ENCODE measurements at places on chromosomes 2 and 18.
A peak's percentile ranks its signal among the peaks of the same experiment; 100 is the strongest.

GRCh38 chr2:165757906-165758675 lies 36.0 kb downstream of the GALNT3 start:
- no peak for DNase-seq

DNA sequence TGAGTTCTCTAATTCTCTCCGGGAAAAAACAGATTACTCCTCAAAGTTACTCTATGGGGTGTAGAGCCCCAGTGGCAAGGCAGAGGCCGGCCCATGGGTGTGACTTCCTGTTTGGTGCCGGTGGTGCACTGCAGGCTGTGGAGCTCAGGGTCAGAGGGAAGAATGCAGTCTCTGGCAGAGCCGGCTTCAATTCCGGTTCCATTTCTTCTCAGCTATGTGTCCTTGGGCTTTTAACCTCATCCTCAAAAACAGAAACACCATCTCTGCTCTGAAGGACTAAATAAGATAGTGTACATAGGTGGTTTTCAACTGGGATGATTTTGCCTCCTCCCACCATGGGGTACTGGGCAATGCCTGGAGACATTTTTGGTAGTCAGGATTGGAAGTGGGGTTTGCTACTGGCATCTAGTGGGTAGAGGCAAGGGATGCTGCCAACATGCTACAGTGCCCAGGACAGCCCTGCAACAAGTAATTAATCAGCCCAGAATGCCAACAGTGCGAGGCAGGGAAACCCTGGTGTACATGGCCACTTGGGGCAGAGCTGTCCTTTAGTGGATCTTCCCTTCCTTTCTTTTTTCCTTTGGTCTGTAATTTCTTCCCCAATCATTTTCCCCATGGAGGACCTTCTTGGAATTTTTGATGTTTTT lies 81.2 kb downstream of the INSIG2 start:
- no peak for DNase-seq

GRCh38 chr2:12047761-12048160 lies 301.3 kb downstream of the LPIN1 start:
- DNase-seq, result no peak

- no peak for DNase-seq
Observed at GRCh38 chr2:26174691-26175465, 2.0 kb downstream of the GAREM2 start.

GRCh38 chr2:3177891-3178577 lies 199.6 kb downstream of the EIPR1 start:
- no peak for DNase-seq

DNA sequence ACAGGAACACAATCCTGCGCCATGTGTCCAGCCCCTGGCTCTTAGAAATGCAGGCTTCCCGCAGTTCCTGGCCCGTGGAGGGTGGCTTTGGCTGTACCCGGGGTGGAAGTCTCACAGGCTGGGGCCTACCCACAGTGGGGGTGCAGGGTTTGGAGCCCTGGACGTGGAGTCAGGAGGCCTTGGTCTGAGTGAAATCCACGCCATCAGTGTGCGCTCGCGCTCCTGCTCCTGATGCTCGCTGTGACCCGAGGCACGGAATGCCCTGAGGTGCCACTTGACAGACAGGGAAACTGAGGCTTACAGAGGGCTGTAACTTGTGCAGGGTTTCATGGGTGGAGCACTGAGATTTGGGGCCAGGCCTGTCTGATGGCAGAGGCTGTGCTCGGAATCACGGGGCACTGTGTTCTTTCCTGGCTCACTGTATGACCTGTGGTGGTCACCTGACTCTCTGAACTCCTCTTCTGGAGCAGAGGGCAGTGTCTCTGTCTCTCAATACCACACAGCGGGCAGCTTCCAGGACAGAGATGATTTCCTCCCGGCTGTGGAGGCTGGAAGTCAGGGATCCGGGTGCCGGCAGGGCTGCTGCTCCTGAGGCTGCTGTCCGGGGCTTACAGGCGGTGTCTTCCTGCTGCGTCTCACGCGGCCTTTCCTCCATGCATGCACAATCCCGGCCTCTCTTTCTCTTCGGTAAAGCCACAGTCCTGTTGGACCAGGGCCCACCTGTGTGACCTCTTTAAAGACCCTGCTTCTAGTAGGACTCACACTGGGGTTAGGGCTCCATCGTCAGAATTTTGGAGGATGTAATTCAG lies 25.9 kb upstream of the ALLC start:
- DNase-seq, result no peak

DNA sequence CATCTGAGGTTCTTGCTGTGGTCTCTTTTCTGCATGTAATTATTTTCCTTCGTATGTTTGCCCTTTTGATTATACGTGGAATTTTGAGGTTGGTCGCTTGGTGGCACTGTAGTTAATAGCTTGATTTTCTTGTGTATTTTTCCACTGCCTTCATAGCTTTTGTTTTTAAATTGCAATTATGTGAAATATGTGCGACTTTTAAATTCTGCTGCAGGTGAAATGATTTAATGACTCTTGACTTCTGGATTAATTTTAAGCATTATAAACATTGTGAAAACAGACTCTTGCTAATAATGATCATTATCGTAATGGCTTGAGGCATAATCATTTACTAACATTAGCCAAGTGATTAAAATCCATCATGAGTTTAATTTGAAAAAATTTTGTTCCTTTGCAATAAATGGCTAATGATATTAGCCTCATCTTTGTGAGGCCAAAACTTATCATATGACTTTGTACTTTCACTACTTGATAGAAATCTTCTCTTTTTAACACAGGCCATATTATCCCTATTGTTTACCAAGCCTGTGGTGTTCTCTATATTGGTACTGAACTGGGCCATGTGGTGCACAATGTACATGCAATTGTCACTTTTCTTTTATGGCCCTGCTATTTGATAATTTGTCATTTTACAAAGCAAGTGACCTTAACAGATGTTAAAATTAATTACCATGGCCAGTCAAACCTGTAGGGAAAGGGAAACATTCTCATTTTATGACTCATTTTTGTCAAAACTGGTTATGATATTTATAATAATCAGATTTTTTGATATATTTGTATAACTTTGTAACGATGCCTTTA lies 62.8 kb upstream of the NEUROD1 start:
- DNase-seq, result peak; percentile 45

GRCh38 chr2:11532416-11533055 lies 1.3 kb upstream of the GREB1 start:
- DNase-seq, result no peak

DNA sequence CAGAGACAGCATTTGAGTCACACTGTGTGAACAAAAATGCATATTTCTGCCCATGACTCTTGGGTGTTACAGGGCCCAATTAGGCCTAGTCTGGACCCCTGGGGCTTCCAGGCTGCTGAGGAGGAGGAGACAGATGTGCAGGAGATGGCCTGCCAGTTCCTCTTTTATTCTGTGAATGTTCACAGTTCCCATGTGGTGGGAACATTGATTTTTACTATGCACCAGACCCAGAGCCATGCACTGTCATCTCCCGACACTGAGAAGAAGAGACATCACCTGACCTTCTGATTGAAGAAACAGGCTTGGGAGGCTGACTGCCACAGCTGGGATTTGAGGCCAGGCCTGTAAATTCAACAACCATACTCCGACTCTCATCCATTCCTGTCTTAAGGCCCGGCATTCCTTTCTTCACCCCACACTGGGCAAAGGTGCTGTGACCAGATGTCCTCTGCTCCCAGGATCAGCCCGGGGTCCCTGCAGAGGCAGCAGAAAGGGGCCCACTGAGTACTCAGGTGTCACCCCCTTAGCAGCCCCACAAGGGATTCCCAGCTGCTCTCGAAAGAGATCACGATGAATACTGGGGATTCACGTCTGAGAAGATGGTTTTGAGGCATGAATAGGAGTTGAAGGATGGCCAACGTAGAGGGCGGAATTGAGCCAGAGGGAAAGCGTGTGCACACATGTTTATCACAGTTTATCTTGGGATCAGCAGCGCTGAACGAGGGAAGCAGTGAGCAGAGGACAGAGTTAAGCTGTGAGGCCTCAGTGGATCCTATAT lies 3.6 kb upstream of the TFCP2L1 start:
- no peak for DNase-seq

DNA sequence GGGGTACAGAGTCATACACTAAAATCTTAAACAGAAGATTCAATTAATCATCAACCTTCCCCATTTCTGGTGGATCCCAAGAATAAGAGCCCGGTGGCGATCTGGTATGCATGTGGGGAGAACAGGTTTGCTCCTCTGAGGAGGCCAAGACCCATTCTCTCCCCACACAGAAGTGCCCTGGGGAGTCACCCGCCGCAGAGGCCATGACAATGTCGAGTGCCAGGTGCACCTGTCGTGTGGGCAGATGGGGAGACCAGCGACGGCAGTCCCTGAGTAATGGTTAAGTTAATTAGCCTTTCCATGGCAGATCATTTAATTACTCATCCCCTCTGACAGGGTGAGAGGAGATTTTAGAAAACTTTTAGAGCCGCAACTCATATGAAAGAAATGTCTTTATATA lies 345.0 kb downstream of the NCKAP5 start:
- no peak for DNase-seq

- DNase-seq, result no peak
Observed at GRCh38 chr2:43293744-43294695, 67.6 kb upstream of the ZFP36L2 start.

- no peak for DNase-seq
Observed at GRCh38 chr2:165408186-165408585, 61.3 kb upstream of the CSRNP3 start.

DNA sequence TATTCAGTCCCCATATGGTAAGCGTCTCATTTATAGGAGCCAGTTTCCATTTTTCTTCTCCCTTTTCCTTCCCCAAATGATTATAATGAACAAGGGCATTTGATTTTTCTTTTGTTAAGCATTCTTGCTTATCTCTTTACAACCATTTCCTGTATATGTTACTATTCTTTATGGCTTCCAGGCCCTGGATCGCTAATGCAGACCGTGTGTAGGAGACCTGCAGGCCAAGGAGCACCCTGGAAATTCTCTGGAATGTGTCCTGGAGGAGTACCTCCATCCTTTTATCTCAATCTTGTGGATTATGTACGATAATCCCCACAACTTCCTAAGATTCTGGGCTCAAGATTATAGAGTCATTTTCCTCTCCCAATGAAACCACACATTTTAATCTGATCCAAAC lies 439.6 kb upstream of the MMADHC start:
- DNase-seq, result no peak

DNA sequence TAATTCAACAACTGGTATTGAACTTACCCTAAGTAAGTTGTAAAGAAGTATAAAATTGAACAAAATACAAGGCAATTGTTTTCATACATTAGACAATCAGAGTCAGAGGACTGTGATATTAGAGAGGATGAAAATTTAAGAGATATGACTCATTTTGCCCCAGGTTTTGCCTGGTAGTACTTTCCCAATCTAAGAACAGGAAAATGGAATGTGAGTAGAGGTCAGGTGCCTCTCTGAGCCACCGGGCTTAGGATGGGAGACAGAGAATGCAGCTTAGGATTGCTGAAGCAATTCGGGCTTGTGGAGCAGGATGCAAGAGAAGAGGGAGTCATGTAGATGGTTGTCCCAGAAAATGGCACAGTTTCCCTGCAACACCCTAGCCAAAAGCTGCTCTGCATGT lies 219.7 kb upstream of the CHST9 start:
- DNase-seq, result no peak

GRCh38 chr18:23669804-23670405 lies 7.2 kb upstream of the ANKRD29 start:
- no peak for DNase-seq

DNA sequence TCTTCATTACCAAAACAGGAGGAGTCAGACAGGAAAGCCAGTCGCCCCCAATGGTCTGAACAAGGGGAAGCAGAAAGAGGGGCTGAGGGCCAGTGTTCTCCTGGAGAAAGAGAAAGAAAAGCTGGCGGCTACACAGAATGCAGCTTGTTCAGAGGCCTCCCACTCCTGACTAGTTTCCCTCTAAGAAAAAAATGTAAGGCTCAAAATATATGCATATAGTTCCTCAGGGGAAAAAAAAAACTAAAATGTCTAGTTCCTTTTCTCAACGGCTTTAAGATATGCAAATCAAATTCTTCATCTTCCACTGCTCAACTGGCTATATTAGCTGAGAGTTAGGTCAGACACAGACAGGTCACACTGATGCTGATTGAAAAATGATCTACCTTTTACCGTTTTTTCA lies 18.6 kb downstream of the MBOAT2 start:
- DNase-seq, result no peak

GRCh38 chr18:35936951-35937350 lies 35.5 kb upstream of the RMP24 start:
- DNase-seq, result no peak

- no peak for DNase-seq
Observed at GRCh38 chr2:86747711-86748639, 27.9 kb downstream of the RMND5A start.

DNA sequence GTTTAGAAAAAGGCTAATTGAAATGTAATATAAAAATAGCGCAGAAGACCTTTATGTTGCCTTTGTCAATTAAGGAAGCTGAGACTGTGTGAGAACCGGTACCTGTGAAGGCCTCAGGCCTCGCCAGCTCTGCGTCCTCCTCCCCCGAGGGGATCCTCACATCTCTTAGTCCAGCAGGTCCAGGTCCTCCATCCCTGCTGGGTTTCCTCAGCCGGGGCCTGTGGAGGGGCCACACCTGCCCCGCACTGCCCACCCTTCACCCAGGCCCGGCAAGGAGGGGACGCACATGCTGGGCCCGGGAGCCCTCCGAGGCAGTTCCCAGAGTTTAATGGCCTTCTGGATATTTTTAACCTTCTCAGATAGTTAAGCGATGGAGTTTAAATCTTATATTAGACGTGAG lies 3.5 kb downstream of the KCNG2 start:
- DNase-seq, result no peak

DNA sequence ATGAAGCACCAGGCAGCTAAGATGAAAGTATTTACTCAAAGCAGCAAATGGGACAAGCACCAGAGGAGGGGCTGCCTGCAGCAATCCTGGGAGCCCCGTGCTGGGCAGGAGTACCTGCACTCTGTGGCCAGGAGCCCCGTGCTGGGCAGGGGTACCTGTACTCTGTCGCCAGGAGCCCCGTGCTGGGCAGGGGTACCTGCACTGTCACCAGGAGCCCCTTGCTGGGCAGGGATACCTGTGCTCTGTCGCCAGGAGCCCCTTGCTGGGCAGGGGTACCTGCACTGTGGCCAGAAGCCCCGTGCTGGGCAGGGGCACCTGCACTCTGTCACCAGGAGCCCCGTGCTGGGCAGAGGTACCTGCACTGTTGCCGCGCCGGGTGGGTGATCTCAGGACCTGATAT lies 158.6 kb downstream of the MYT1L start:
- DNase-seq, result no peak

DNA sequence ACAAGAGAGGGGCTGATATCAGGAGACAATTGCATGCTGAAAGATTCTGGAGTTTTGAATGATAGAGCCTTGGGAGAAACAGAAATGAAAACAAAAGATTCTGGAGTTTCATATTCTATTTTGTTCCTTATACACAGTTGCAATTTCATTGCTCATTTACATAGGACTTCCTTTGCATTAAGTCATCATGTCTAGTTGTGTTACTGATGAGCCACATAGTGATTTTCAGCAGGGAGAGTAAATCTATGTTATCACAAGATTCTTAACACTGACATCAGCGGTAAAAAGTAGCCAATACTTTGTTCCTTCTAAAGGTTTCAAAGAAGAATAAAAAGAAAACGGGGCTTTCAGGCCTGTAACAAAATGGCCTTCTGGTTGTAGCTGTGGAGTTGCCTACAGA lies 7.1 kb downstream of the ADAM17 start:
- DNase-seq, result no peak

All from right kidney (tissue), 9 donors.